Hippocampal formation (tissue), 2 donors: ENCODE measurements at places on chromosomes 2 and 18.

DNA sequence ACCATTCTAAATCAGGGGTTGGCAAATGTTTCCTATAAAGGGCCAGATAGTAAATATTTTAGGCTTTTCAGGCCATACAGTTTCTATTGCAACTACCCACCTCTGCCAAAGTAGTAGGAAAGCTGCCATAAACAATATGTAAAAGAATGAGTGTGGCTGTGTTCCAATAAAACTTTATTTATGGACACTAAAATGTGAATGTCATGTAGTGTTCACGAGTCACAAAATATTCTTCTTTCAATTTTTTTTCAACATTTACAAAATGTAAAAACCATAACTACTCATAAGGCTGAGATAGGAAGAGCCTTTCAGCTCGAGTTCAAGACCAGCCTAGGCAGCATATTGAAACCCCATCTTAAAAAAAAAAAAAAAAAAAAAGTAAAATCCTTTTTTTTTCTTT is 13.4 kb downstream of the KCNG3 start:
- DNase-seq, result no peak

- DNase-seq, result peak; percentile 67
Measured at GRCh38 chr2:190804182-190804795, 76.3 kb upstream of the GLS start.

- DNase-seq, result no peak
Measured at GRCh38 chr2:43791035-43791765, 17.4 kb downstream of the DYNC2LI1 start.

DNA sequence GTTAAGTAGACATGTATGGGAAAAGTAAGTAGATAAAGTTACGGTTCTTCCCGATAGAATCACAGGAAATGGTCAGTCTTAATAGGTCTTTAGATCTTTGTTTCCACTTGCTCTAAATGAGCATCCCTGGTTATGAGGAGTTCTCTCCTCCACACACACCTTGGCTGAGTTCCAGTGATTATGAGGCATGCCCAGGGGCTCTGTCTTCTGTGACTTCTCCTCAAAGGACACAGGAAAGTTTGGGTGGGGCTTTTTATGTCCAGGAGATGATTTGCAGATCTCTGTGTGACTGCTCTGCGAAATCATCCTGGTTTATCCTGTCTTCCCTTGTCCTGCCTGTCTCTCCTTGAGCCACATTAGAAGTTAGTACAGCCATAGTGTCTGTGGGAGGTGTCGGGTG is 83.9 kb upstream of the EML6 start:
- DNase-seq, result no peak

GRCh38 chr2:181949047-181949446 is 36.6 kb upstream of the PPP1R1C start:
- no peak for DNase-seq

DNA sequence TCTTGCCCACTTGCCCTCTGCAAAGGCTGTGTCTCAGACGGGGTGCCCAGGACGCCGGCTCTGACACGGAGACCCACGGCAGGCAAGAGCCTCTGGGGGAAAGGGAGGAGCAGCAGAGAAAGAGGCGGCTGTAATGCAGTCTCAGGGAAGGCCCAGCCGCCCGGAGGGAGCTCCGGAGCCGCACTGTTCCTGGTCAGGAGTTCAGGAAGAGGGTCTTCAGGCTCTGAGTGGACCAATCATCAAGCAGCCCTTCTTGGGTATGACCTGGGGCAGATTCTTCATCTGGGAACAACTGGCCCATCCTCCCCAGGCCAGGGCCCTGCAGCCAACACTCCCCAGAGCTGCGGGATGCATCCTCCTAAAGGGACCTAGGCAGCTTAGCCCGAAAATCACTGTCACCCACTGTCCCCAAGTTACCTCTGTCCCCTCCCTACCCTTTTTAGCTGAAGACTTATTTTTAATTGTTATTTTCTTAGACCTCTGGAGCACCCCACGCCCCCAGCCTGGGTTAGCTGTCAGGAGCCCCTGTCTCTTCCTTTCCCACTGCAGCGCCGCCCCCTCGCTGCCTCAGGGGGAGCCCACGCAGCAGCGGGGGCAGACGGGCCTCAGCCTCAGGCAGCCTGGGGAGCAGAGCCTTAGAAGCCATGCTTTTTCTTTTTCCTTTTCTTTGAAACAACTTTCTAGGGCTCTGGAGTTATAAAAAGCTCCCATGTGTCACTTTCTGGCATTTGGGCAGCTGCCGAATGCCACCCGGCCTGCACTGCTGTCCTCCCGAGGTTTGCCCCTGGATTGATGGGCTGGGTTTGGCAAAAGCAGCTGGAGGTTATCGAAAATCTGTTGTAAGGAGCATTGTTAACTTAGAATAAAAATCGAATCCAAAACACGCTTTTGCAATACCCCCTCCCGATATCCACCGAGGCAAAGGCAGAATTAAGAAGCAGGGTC is 644 bp upstream of the NEU2 start:
- DNase-seq, result no peak

- DNase-seq, result no peak
Measured at GRCh38 chr2:228699400-228699799, 517.9 kb upstream of the SPHKAP start.
